MCF 10A (cell line): ENCODE measurements at places on chromosomes 11 and 22. TPM values are rescaled to one million over a fixed set of nuclear protein-coding genes. Genes with fewer than 3 reads are reported as not detected.
A peak's percentile ranks its signal among the peaks of the same experiment; 100 is the strongest.

The CSNK2A3 gene
- total RNA-seq = 2.2 and 2.6 TPM in 2 replicates

The MAJIN gene
- total RNA-seq = not detected in 2 replicates

The HINFP gene
- total RNA-seq = 23.4 and 26.2 TPM in 2 replicates

The C11orf21 gene
- total RNA-seq = not detected in 2 replicates

The DCDC1 gene
- total RNA-seq = 0.19 TPM in 1 of 2 replicates, not detected in the other

The TPH1 gene
- total RNA-seq = 0.19 and 0.20 TPM in 2 replicates

The NR1H3 gene
- total RNA-seq = 17.8 and 20.0 TPM in 2 replicates

The HTR3B gene
- total RNA-seq = not detected in 2 replicates

The PPFIBP2 gene
- 3.5 and 4.3 TPM in 2 replicates for total RNA-seq

The OR4X1 gene
- total RNA-seq = not detected in 2 replicates

DNA sequence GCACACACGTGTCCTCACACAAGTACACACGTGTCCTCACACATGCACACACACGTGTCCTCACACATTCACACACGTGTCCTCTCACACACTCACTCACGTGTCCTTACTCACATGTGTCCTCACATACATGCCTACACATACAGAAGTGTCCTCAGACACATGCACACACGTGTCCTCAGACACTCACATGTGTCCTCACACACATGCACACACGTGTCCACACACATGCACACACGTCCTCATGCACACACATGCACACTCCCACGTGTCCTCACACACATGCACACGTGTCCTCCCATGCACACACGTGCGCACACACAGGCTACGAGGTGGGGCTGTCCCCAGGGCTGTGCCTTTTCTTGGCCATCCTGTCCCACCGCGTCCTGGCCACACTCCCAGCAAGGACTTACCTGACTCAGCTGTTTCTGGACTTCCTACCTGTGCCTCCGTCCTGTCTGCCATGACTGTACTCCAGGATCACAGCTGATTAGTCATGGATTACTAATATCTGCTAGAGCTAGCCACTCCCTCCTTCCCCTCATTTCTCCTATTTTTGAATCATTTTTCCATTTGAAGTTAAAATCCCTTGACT is 990.2 kb downstream of the BRD1 start:
- no peak for DNase-seq

GRCh38 chr11:36702330-36703054 is 104.5 kb upstream of the RAG2 start:
- peak; percentile 78 for DNase-seq

GRCh38 chr11:93715797-93716396 is 25.4 kb downstream of the TAF1D start:
- DNase-seq = no peak

- no peak for DNase-seq
These were observed at the start of gene TNNI2 for GRCh38 chr11:1838426-1839144. TSS of gene TNNI2 (plus strand) at chr11:1838981. CDS start at chr11:1839697, 716 bp downstream.

GRCh38 chr11:109192864-109193263 is 229.1 kb upstream of the C11orf87 start:
- no peak for DNase-seq

GRCh38 chr11:115188898-115189278 is 315.3 kb downstream of the CADM1 start:
- DNase-seq = no peak

GRCh38 chr11:44005956-44006355 is 41.8 kb upstream of the ACCSL start:
- DNase-seq = no peak

GRCh38 chr11:93368022-93368421 is 37.5 kb downstream of the DEUP1 start:
- DNase-seq = no peak

- DNase-seq = no peak
These were observed 13.5 kb upstream of the UPB1 start for GRCh38 chr22:24481641-24482040.

GRCh38 chr11:86644291-86644690 is 28.1 kb downstream of the ME3 start:
- DNase-seq = peak; percentile 26

DNA sequence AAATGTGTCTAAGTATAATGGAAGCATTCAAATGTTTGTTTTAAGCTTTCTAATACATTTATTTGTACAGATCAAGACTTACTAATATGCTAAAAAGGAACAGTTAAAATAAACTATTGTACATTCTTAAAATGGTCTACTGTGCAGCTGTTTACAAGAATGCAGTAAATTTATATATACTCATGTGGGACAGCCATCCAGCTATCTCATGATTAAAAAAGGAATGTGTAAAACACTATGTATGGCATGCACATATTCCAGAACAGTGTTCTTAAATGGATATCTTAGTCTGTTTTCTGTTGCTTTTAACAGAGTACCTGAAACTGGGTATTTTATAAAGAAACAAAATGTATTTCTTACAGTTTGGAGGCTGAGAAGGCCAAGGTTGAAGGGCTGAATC is 30.2 kb upstream of the CSTF3 start:
- DNase-seq = no peak

DNA sequence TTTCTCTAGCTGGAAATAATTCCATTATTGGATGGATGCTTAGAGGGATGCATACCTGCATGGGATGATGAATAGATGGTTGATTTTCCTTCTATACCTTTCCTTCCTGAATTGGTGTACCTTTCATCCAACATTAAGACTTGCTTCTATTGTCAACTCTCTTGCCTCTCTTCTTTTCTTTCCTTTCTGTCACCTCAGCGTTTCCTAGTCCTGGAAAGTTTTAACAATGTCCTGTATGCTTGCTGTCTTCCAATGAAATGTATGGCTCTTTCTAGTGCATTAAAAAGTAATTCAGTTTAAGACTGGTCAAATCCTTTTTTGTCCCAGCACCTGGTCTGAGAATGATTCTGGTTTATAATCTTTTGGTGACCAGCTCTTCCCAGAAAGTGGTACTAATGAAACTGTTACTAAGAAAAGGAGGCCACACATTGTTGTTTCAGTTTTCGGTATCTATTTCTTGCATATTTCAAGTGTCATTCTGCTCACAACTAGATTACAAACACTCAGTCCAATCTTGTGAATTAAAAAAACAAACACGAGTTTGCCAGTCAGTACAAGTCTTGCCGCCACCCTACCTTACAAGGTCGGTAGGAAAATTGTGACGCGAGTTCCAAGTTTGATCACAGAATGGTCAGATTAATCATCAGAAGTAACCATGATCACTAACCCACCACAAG is 8.0 kb downstream of the POU2AF1 start:
- DNase-seq = no peak

DNA sequence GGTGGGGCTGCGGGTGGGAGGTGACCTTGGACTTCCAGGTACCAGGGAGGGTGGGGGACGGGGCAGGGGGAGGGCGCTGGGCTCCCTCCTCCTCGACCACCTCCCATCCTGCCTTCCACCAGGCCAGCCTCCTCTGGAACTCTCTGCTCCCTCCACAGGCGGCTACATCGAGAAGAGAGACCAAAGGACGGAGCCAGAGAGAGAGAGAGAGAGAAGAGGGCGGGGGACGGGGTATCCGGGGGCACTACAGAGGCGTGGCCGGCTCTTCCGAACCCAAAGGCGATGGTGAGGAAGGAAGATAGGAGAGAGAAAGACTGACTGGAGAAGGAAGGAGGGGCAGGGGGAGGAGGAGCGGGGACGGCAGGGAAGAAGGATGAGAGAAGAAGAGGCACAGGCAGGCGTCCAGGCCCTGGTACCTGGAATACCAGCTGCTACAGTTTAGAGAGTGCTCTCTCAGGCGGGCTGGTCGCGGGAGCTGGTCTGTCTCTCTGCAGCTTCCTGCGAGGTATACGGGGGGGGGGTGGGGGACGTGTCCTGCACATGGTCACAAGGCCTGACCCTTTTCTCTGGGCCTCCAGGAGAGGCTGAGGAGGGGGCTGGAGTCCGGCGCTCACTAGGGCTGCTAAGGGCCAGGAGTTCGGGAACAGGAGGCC is 38.0 kb downstream of the IGSF9B start:
- DNase-seq = no peak

GRCh38 chr11:2302896-2303626 is 1.2 kb downstream of the TSPAN32 start:
- no peak for DNase-seq

- DNase-seq = no peak
These were observed 2.2 kb downstream of the APOA1 start for GRCh38 chr11:116835042-116835772.

GRCh38 chr11:8610532-8611116 is 16.6 kb upstream of the STK33 start:
- DNase-seq = no peak

GRCh38 chr11:2518983-2519340 is 74.2 kb downstream of the KCNQ1 start:
- no peak for DNase-seq
